Stimulated activated memory B cell treated with anti-CD40 and anti-IgM and Interleukin-4, amounts not matched to agents 10 μg/mL and 1 μg/mL and 100 μg/mL, for 72 hours (primary cell): ENCODE measurements at places on chromosomes 7 and 10.

GRCh38 chr7:79282070-79282694 is 171.3 kb downstream of the MAGI2 start:
- ATAC-seq, result no peak

GRCh38 chr7:149293338-149293737 is 31.3 kb downstream of the ZNF783 start:
- ATAC-seq, result no peak

DNA sequence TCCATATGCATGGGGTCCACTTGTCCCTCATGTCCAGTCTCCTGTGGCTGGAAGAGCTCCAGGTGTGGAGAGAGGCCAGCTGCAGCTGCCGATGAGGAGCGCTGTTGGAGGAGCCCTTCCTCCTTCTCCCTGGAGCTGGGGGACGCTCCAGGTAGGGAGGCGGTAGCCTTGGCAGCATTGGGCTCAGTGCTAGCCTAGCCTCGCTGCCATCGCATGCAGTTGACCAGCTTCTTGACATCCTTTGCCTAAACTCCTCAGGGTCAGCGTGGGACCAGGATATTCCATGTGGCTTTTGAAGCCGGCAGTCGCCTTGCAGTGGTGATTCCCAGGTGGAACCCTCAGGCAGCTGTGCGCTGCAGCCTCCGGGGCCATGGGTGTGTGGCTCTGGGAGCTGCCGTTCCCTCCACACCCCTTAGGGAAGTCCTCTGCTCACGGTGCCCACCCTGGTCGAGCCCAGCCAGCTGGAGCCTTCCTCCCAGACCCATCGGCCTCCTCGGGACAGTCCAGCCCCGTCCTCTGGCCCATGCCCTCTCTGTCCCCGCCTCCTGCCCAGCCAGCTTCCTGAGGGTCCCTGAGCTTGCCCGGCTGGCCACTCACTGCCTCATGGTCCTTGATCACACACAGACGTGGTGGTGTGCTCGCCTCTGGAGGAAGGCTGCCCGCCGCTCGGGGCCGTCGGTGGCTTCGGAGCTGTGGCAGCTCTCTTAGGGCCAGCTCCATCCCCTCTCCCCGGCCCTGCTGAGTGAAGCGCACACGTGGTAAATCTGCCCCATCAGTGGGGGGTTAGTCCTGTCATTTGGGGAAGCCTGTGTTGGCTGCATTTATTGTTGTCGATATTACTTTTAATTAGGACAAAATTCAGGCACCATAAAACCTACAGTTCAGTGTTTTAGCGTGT is 21.2 kb downstream of the INPP5A start:
- ATAC-seq, result no peak

DNA sequence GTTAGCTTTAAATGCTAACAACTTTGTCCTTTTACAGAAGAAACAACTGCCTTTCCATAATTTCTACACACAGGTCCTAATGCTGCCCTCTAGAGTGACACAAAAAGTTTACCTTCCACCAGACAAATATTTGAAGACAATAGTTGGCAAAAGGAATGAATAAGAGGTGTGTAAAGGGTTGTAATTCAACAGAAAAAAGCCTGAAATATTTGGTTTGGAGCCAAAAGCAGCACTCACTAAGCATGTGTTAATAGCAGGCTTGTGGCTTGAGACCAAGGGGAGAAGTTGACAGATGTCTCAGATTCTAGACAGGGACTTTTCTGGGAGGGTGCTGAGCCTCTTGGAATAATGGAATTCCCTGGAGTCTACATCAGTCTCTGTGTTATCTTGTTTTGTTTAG is 156.2 kb upstream of the GALNT17 start:
- no peak for ATAC-seq

- no peak for ATAC-seq
Measured at GRCh38 chr7:47378728-47379395, 203.0 kb downstream of the TNS3 start.

DNA sequence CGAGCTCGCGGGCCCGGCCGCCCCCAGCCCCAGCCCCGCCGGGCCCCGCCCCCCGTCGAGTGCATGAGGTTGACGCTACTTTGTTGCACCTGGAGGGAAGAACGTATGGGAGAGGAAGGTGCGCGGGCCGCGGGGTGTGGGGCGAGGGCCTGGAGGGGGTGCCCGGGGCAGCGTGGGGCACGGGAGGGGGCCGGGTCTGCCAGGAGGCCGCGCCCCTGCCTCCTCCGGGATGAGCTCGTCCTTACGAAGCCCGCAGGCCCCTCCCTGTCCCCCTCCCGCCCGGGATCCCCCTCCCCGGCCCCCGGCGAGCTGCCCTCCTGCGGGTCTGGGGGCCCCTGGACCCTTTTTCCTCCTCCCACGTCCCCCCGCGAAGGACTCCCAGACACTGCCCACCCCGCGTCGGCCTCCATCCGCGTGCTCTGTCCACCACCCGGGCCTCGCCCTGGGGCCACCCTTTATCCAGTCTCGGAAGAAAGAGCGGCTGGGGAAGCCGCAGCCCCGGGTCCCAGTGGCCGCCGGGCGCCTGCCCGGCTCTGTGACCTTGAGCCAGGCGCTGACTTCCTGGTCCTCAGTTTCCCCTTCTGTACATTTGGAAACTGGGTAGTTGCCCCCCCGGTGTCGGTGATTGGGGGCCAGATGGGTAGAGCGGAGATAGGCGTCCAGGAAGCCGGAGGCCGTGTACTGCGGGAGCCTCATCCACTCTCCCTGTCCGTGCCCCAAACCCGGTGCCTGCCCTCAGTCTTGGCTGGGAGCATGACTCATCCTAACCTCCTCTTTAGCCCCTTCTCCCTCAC is 521 bp downstream of the LIMK1 start:
- ATAC-seq, result peak; percentile 83

DNA sequence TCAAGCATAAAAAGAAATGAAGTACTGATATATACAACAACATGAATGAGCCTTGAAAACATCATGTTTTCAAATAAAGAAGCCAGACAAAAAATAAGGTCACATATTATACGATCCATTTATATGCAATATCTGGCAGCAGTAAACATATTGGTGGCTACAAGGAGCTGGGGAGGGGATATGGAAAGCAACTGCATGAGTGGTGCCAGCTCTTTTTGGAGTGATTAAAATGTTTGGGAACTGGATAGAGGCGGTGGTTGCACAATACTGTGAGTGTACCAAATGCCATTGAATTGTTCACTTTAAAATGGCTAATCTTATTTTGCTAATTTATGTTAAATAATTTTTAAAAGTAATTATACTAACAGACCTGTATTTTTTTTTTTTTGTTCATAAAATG is 481.7 kb downstream of the PCDH15 start:
- ATAC-seq, result no peak

DNA sequence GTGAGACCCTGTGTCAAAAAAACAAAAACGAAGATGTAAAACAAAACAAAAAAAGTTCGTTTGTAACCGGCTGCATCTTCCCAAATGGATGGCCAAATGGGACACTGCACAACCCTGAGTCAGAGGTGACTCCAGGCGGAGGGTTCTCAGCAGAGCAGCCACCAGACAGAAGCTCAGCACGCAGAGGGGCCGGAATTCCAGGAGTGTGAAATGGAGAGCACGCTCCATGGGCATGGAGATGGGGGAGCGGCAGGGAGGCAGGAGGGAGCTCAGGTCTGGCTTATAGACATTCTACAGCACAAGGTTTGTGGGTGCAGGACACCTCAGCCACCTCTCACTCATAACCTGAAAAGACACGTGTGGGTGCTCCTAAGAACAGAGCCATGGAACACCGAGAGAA is 227.0 kb downstream of the MAD1L1 start:
- no peak for ATAC-seq

GRCh38 chr7:17665029-17665428 is 275.3 kb downstream of the SNX13 start:
- ATAC-seq, result peak; percentile 34

- ATAC-seq, result no peak
Measured at GRCh38 chr7:111096997-111097396, 6.1 kb downstream of the LRRN3 start.

DNA sequence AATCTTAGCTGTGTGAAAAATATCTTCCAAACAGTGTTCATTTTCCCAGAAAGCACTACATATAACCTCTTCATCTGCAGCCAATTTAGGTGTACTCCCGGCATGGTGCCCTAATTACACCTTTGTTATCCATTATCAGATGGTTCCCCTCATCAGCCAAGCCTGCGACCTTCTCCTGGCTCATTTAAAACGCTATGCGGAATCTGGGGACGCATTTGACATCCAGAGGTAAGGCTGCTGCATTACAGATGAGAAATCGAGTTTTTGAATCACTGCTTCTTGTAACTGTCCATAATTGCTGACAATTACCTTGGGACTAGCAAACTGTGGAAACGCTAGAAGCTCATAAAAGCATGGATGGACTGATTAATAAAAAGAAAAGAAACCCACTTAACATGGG is 109.5 kb downstream of the PARP12 start:
- no peak for ATAC-seq

DNA sequence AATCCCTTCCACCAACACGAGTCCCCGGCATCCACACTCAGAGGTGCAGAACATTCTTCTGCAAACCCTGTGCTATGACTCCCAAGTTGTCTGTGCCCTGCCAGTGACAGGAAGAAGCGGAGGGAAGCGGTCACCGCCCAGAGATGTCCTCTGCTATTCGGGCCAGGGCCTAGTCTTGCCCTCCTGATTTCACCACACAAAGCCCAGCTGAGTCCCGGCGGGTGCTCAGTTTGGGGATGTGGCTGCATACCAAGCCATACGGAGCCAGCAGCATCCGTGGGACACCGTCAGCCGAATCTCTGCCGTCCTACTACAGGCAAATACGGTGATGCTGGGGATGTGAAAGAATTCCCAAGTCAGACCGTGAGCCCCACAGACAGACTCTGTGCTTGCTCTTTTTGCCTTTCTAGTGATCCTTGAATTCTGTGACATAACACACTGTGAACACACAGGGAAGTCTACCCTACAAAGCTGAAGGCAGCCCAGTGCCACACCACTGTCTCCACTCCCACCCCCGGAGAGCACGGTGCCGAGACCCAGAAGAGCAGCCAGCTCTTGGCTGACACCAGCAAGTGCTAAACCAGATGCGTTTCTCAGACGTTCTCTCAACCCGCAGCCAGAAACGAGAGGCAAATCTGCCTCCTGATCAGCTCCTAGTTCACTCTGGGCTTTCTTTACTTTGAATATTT is 2.0 kb downstream of the STK32C start:
- ATAC-seq, result no peak

GRCh38 chr7:120988591-120989256 is at the start of gene CPED1:
Gene CPED1, plus strand, starts transcription at chr7:120988711. Its CDS starts 911 bp downstream, at chr7:120989622.
- ATAC-seq, result peak; percentile 90

DNA sequence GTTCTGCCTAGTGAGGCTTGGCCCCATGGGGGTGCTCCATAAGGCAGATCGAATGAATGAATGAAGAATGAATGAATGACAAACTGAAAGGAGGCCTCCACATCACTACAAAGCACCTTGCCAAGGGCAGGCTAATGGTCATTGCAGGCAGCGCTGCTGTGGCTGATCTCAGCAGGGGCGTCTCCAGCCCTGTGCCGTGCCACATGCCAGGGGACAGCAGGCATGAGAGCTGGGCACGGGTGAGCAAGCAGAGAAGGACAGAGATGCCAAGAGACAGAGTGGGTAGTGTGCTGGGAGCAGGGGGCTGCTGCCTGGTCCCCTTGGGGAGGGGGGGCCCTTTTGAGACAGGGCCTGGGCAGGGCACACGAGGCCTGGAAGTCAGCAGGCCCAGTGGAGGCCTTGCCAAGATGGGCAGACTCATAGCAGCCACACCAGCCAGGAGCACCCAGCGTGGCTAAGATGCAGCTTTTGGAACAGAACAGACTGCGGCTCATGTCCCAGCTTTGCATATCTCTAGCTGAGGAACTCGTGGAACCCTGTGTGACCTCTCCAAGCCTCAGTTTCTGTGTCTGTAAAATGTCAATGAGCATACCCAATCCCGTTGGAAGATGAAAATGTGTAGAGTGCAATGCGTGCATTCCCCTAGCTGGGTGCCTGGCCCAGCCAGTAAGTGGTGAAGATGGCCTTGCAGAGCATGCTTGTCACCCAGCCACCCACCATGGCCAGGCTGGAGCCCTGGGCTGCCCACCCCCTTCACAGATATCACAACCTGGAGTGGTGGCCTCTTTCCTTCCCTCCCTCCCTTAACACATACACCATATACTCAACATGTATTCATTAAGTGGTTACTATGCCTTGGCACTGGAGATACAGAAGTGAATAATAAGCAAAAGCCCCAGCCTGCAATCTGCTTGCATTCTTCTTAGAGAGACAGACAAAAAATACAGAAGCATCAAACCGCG is 61.1 kb upstream of the LRRC18 start:
- ATAC-seq, result no peak

- no peak for ATAC-seq
Measured at GRCh38 chr7:40584667-40585433, 450.0 kb downstream of the SUGCT start.

DNA sequence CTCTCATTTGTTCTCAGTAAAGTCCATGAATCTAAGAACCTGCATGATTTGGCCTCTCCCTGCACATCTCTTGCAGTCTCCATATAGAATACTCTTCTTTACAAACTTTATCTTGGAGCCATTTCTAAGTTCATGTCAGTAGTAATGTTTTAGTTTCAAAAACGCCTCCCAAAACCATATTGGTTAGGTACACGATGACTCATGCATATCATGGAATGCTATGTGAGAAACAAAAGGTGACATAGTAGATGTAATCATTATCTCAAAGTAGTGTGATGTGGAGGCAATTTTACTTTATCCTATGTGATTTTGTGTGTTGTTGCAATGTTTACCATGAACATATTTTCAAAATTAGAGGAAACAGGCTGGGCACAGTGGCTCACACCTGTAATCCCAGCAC is 520.7 kb downstream of the KCNMA1 start:
- ATAC-seq, result no peak

DNA sequence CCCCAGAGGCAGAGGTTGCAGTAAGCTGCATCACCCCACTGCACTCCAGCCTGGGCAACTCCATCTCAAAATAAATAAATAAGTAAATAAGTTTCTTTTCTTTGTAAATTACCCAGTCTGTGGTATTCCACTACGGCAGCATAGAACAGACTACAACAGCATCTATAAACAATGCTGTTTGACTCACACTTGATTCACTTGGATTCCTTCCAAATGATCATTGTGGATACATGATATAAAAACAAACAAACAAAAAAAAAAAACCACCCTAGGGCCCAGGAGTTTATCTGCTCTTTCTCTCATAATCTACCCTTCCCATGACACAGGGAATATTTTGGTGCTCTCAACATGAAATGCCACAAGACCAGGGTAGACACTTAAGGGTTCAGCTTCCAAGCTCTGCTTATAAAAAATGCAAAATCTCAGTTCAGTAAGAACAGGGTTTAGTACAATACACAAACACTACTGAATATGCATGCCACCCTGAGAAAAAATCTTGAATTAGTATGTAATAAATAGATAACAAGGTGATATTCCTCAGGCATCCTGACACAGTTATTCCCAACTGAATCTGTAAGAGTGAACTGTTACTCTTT is 200.9 kb downstream of the FAM107B start:
- ATAC-seq, result no peak

DNA sequence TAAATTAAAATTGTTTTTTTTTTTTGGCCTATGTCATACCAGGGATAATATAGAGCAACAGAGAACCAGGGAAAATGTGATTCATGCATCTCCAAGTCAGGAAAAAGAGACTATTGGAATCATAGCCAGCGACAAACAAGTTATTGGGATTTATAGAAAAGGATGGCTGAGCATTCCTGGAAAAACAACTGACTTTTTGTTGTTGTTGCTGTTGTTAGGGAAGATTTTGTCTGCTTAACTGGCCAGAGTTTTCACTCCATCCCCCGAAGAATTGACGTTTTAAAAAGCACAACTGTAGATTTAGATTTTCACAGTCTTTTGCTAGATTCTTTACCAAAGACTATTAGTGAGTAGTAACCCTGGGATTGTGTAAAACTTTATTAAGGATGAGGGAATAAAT is 112.4 kb downstream of the TBXAS1 start:
- no peak for ATAC-seq
